ENCODE measurements at places on chromosomes 13 and 19.

GRCh38 chr19:50695251-50696093, 24.1 kb downstream of the SHANK1 start:
- DNase-seq: no peak

GRCh38 chr13:102710261-102710679, 15.4 kb upstream of the METTL21C start:
- no peak for DNase-seq

DNA sequence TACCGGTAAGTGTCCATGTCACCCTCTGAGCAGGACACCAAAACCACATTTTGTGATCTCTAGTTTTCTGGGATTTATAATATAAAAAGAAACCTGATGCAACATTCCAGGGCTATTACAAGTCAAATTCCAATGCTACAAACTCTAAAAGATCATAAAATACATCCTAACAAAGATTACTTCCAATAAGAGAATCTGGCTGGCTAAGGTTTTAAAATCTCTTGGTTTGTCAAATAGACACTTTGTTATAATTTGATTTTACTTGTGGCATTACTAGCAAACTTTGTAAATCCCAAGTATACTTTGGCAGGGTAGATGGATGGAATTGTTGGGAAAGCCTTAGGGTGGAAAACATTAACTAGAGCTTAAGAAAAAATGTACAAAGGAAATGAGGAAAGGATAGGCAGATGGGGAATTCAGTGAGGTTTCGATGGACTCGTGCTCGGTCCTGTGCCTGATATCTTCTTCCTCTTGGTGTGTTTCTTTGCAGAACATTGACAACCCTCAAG, 74.0 kb upstream of the POMP start:
- peak; percentile 83 for DNase-seq

DNA sequence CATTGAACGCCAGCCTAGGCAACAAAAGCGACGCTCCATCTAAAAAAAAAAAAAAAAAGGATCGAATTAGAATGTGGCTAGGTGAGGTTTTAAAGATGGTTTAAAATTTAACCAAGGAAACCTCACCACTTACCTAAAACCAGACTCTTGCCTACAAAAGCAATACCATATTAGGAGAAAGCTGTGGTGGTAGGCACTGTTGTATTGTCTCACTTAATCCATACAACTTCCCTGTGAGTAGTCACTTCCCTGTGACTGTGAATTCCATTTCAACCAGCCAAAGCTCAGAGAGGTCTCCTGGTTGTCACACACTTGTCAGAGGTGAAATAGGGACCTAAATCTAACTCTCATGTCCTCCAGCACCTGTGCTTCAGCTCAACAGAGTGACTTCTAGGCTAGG, 15.4 kb downstream of the SHISA2 start:
- DNase-seq: no peak

DNA sequence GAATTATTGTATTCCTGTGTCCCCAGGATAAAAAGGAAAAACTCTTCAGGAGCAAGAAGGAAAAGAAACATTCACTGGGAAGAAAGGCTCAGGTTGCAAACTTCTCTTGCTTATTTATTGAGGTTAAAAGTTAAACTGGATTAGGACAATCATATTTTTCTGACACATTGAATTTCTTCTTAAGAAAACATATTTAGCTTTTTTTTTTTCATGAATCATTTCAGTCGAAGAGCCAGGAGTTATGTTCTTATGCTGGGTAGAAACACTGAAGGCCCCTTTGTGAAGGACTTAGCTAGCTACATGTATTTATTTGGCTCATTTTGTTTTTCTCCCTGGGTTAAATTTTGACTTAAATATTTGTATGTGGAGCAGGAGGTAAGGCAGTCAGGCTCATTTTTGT, 434.0 kb downstream of the KLF5 start:
- no peak for DNase-seq

DNA sequence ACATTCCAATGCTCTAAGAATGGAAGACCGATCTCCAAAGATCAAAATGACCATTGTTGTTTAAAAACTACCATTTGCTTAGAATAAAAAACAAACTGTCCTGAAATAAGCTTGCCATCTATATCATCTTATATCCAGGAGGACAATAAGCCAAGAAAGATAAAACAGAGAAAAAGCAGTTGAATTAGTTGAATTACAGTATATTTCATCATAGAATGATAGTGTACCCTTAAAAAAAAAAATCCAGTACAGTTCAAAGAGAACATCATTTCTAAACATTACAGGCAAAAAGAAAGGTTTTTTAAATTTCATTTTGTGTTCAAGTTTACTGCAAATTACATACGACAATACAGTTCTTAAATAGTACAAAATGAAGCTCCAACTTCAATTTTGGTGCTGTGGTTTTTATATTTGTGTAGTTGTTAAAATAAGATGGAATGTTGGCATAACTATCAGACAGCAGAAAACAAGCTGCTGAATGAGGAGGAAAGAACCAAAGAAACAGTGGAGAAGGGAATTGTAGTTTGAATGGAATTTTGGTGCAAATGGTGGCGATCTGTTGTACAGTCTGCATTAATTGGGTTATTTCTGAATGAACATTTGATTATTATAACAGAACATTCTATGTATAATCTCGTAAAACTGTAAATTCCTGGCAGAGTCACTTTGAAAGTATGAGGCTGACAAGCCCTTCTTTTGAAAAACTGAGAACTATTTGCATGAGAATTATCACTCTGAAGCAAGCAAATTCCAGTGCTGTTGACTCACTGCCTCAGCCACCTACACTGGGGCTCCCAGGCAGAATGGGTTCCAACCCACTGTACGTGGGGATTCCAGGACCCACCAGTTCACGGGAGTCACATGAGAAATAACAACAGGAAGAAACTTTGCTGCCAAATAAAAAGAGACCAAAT, 37.7 kb downstream of the LHFPL6 start:
- DNase-seq: peak; percentile 95

- DNase-seq: peak; percentile 64
Measured at GRCh38 chr19:35528218-35529038, at the start of gene SBSN. TSS of gene SBSN (minus strand) at chr19:35528311. CDS start at chr19:35528281, 30 bp downstream.

- DNase-seq: no peak
Measured at GRCh38 chr13:86918682-86919081, 752.5 kb upstream of the SLITRK5 start.

GRCh38 chr19:16266586-16266942, 58.1 kb upstream of the KLF2 start:
- DNase-seq: no peak

- no peak for DNase-seq
Measured at GRCh38 chr13:100490692-100491091, 97.9 kb downstream of the GGACT start.

DNA sequence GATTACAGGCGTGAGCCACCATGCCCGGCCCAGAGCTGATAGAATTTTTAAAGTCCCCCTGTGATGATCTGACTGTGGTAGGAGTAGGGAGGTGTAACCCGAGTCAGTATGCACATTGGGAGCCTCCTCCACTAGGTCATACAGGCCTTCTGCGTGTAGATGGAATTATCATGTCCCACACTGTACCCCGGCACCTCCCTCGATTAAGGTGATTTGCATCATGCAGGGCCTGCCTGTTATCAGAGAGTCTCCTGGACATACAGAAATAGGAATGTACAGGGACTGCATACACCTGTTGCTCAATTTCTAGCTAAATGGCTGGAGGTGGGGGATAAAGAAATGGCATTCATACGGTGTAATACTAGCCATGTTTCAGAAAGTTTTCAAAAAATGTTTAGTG, 922 bp upstream of the ERVK3-1 start:
- no peak for DNase-seq

GRCh38 chr13:110942248-110942981, 27.5 kb upstream of the ANKRD10 start:
- DNase-seq: peak; percentile 10

- no peak for DNase-seq
Measured at GRCh38 chr19:5617080-5617479, 5.5 kb downstream of the SAFB2 start.

DNA sequence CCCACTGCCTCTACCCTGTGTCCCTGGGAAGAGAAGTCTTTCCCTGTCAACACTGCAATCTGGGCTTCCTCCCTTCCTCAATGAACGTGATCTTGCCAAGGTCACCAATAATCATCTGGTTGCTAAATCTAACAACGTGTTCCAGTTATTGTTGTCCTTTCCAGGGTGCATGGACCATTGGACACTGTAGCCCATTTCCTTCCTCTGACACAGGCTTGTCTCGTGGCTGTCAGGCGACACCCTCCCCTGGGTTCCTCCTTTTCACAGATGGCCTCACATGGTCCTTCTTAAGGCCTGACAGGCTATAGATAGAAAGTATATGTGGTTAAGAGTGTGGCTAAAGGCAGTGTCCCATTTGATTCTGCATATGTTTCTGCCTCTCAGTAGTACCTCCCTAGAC, 67.7 kb upstream of the STARD13 start:
- DNase-seq: no peak

DNA sequence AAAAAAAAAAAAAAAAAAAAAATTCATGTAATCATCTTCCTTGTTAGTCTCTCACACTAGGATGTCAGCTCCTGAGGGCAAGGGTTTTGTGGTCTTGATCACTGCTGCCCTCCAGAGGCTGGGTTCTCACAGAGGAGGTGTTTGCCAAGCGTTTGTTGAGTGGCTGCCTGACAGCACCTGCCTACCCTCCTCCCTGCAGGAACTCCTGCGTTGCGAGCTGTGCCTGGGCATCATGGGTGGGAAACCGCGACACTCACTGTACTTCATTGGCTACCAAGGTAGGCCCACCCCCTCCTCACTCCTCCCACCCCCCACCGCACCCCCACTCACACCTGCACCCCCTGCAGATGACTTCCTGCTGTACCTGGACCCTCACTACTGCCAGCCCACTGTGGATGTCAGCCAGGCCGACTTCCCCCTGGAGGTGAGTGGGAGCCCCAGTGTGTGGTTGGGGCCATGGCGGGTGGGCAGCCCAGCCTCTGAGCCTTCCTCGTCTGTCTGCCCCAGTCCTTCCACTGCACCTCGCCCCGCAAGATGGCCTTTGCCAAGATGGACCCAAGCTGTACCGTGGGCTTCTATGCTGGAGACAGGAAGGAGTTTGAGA, 8.1 kb downstream of the ATG4D start:
- DNase-seq: peak; percentile 17

GRCh38 chr13:44230071-44230470, 143.6 kb upstream of the SERP2 start:
- DNase-seq: no peak

GRCh38 chr19:18119717-18120105, 22.1 kb downstream of the MAST3 start:
- DNase-seq: no peak

DNA sequence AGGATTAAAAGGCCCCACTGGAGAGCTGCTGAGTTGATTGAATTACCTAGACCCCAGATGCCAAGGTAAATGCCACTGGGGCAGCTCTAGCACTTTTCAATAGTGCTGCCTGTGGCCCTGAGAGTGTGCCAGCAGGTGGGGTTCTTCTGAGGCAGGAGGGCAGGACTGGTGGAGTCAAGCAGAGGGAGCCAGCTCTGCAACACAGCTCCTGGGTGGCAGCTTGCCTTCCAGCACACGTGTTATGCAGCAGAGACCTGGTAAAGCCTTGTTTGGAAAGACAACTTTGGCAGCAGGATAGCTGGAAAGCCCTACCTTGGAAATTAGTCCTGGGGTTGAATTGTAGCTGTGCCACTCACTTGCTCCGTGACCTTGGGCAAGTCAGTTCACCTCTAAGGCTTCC, 306.6 kb downstream of the ATP8A2 start:
- DNase-seq: no peak

- DNase-seq: peak; percentile 44
Measured at GRCh38 chr19:15038294-15038693, 11.0 kb upstream of the CASP14 start.

DNA sequence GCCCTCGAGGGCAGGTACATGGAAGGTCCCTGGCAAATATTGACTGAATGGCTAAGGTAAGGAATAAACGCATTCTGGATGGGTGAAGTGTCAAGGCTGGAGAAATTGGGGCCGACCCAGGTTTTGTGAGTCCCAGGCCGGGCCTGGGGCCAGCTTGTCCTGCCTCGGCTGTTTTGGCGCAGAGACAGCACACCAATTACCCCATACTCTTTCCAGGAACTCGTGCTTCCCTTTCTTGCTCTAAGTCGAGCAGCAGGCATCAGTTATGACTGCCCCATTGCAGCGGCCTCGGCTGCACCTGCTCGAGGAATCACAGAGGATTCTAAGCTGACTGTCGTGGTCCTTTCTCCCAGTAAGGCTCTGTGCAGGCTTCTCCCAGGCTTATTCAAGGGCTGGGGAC, 67.1 kb downstream of the ZNF536 start:
- DNase-seq: no peak

DNA sequence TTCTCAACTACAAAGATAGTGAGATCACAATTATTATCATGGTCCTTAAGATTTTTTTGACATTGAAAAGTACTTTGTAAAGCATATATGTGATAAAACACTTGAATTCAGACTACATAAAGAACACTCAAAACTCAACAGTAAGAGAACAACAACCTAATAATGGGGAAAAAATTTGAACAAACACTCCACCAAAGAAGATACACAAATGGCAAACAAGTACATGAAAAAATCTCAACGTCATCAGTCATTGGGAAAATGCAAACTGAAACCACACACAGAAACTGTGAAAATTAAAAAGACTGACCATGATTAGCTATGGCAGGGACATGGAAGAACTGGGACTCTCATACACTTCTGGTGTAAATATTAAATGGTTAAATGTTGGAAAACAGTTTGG, 70.9 kb downstream of the SPRYD7 start:
- DNase-seq: no peak

DNA sequence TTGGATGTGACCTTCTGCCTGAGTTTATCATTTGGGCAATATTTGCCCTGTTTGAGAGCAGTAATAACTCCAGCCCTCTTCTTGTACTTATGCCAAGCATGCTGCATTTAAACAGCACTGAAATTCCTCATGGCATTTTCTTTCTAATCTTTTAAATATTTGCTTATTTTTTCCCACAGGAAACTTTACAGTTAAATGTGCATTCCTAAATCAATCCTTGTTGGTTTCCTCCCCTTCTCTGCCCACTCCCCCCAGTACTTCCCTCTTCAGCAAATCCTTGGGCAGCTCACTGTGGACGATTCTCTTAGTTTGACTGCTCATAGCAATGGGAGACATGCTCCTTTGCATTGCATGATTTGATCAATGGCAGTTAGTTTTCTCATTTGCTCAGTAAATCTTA, 68.7 kb downstream of the RAP2A start:
- no peak for DNase-seq

- peak; percentile 65 for DNase-seq
Measured at GRCh38 chr19:4456843-4457653, 546 bp downstream of the UBXN6 start.

DNA sequence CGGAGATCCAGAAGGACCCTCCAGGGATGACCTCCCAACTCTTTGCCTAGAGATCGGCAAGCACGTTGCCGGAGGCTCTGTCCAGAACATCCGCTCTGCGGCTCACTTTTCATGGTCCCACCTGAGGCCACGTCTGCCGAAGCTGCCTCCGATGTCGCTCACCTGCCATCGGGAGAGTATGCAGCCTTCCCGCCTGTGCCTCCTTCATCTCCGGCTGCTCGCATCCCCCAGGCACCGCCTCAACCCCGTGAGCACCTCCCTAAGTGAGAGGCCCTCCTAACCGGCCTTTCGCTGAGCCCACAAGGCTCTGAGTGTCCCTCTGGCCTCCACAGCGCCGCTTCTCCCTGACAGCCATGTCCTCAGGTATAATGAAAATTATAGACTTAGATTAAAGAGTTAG, 275.1 kb downstream of the EFNB2 start:
- DNase-seq: no peak
